Naive thymus-derived CD4-positive, alpha-beta T cell (primary cell): ENCODE measurements at places on chromosomes 5 and 9. TPM values are rescaled to one million over a fixed set of nuclear protein-coding genes. Genes with fewer than 3 reads are reported as not detected.
A peak's percentile ranks its signal among the peaks of the same experiment; 100 is the strongest.

DNA sequence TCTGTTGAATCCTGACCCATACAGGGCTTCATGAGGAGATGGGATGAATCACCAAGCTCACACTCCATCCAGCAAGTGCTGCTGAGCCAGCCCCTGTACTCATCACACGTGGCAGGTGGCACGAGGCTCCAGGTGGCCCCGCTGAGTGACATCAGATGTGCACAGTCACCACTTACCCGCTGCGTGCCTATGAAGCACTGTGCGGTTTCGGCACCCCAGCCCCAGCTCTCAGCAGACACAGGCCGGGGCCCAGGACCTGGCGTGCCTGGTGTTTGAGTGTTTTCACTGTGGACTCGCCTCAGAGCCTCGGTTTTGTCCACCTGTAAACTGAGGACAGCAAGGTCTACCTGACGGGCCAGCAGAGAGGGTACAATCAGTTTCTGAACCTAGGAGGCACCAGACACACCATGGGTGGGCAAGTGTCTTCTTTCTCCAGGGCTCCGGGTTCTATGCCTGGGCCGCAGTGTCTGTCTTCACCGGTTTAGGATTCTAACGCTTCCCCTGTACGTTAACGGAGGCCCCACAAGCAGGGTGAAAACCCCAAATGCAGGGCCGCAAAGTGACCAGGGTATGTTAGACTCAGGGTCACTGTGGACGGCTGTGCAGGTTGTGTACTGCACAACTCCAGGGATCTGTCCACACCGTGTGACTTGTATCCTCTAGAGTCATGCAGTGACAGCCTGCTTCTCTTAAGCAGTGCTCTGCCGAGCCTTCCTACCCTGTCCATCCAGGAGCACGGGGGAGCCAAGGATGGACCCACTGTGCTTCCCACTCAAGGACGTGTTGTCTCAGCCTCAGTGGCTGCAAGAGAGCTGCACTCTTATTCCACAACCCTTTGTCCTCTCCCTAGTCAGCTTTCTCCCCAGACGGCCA, 44.3 kb upstream of the COL5A1 start:
- no peak overlapping the region for H3K27ac ChIP-seq
- no peaks in the 10 kb centered on the region for H3K4me1 ChIP-seq
- no peak overlapping the region for H3K4me3 ChIP-seq
- H3K27me3 ChIP-seq = no peaks in the 10 kb centered on the region
- no peaks in the 10 kb centered on the region for H3K36me3 ChIP-seq

DNA sequence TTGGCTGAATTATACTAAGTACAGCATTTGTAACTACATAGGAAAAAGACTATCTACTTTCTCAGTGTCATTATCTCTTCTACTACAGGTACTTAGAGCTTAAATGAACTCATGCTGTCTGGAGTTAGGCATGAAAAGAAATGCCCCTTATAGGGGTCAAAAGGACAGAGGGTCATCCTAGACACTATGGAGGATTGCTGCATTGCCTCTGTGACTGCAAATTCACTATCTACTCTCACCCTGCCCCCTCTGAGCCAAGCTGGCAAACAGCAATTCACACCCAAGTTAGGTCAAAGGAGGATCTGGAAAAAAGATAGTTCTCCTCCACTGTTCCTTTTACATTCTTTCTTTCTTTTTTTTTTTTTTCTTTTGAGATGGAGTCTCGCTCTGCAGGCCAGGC, 36.7 kb downstream of the ANKRD31 start:
- H3K4me1 ChIP-seq = no peaks in the 10 kb centered on the region
- no peaks in the 10 kb centered on the region for H3K36me3 ChIP-seq
- H3K27me3 ChIP-seq = no peaks in the 10 kb centered on the region
- no peak overlapping the region for H3K4me3 ChIP-seq

DNA sequence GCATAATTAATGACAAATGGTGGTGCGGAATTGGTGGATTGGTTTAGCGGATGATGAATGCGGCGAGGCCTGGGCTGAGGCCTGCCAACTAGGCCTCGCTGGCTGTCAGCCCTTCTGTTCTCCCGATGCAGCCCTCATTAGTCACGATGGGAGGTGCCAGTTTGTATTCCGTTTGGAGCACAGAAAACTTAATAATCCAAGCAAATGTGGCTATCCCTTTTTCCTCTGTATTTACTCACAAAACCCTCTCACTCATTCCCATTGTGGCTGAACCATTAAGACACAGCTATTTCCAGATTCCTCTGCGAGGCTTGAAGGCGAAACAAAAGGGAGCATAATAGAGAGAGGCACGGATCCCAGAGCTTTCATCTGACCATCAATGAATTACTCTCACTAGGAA, 114.3 kb downstream of the MVB12B start:
- no peaks in the 10 kb centered on the region for H3K27me3 ChIP-seq
- no peaks in the 10 kb centered on the region for H3K4me1 ChIP-seq
- no peaks in the 10 kb centered on the region for H3K36me3 ChIP-seq
- no peak overlapping the region for H3K27ac ChIP-seq
- H3K4me3 ChIP-seq = no peak overlapping the region
- DNase-seq = no peak

GRCh38 chr9:33024126-33024965, 727 bp upstream of the DNAJA1 start:
- peaks cover 48% of the 10 kb centered on the region for H3K4me1 ChIP-seq
- H3K27ac ChIP-seq = peak overlapping the region; percentile 100
- no peaks in the 10 kb centered on the region for H3K36me3 ChIP-seq
- no peaks in the 10 kb centered on the region for H3K27me3 ChIP-seq

- no peaks in the 10 kb centered on the region for H3K4me1 ChIP-seq
- H3K36me3 ChIP-seq = no peaks in the 10 kb centered on the region
- H3K27me3 ChIP-seq = no peaks in the 10 kb centered on the region
- no peak overlapping the region for H3K4me3 ChIP-seq
These were observed 33.8 kb downstream of the JMY start for GRCh38 chr5:79269733-79270166.

DNA sequence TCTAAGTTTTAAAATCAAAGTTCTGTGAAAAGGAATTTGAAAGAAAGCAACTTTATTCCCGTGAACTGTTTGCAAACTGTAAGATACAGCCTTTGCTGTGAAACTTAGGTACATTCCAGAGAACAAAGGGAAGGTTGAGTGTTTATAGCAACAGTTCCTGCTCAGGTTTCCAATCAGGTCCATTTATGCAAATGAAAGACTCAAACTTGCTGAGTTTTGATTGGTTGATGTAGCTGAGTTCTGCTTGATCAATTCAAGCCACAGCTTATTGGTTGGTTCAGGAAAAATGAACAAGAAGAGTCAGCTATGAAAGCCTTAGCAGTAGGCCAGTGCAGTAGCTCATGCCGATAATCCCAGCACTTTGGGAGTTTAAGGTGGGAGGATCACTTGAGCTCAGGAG, 37.9 kb downstream of the SLC27A6 start:
- H3K27me3 ChIP-seq = no peaks in the 10 kb centered on the region
- H3K36me3 ChIP-seq = no peaks in the 10 kb centered on the region
- no peak overlapping the region for H3K27ac ChIP-seq
- no peak for DNase-seq
- no peak overlapping the region for H3K4me3 ChIP-seq
- no peaks in the 10 kb centered on the region for H3K4me1 ChIP-seq

GRCh38 chr5:61048534-61048933, 103.5 kb downstream of the NDUFAF2 start:
- no peaks in the 10 kb centered on the region for H3K27me3 ChIP-seq
- H3K27ac ChIP-seq = no peak overlapping the region
- no peaks in the 10 kb centered on the region for H3K36me3 ChIP-seq
- H3K4me3 ChIP-seq = no peak overlapping the region
- no peak for DNase-seq

GRCh38 chr5:59795141-59795540, 98.4 kb downstream of the PDE4D start:
- DNase-seq = no peak
- H3K27ac ChIP-seq = no peak overlapping the region
- no peaks in the 10 kb centered on the region for H3K27me3 ChIP-seq
- no peak overlapping the region for H3K4me3 ChIP-seq
- H3K36me3 ChIP-seq = no peaks in the 10 kb centered on the region

DNA sequence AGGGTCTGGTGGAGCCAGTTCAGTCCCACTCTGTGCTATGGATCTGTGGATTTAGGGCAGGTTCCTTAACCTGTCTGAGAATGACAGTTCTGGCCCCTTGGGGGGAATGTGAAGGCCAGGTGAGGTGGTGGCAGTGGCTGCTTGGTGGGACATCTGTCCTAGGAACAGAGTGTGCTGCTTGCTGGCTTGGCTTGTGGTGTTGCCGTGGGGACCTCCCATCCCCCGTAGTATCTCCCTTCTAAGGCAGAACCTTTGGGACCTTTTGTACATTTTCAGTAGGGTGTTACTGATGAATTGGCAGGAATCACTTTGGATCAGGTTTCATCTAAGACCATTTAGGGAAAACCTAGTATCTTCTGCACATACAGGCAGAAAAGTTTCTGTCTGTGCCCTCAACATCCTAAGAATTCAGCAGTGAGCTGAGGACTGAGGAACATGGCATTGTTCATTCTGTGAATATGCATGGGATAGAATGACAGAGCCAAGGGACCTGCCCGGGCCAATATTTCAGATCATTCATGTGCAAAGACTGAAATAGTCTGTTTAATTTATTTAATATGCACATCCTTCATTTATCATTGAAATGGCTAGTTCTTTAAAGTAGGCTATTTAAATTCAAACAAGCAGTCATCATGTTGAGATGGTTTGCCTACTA, 64.6 kb downstream of the WNK2 start:
- H3K36me3 ChIP-seq = no peaks in the 10 kb centered on the region
- no peaks in the 10 kb centered on the region for H3K4me1 ChIP-seq
- H3K27me3 ChIP-seq = no peaks in the 10 kb centered on the region
- H3K4me3 ChIP-seq = no peak overlapping the region
- DNase-seq = no peak

DNA sequence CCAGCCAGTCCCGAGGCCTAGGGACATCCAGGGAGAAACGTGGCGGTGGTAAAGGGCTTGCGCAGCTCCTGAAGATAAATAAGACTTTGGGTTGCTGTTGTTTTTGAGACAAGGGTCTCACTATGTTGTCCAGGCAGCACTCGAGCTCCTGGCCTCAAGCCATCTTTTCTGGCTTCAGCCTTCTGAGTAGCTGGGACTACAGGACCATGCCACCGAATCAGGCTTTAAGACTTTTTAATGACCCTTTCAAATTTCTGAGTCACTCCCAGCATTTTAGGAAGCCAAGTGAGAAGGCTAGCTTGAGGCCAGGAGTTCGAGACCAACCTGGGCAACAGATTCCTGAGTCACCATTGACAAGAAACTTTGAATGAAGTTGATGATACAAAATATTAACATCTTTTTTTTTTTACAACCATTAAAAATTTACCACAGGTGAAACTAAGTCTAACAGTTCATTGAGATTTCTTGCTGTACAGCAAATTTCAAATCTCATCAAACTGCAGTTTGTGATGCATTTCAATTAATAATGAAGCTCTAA, 817 bp upstream of the GNE start:
- peak overlapping the region; percentile 93 for H3K27ac ChIP-seq
- peaks cover 5% of the 10 kb centered on the region for H3K36me3 ChIP-seq
- peaks cover 9% of the 10 kb centered on the region for H3K4me1 ChIP-seq
- H3K4me3 ChIP-seq = peak overlapping the region; percentile 98
- H3K27me3 ChIP-seq = no peaks in the 10 kb centered on the region

DNA sequence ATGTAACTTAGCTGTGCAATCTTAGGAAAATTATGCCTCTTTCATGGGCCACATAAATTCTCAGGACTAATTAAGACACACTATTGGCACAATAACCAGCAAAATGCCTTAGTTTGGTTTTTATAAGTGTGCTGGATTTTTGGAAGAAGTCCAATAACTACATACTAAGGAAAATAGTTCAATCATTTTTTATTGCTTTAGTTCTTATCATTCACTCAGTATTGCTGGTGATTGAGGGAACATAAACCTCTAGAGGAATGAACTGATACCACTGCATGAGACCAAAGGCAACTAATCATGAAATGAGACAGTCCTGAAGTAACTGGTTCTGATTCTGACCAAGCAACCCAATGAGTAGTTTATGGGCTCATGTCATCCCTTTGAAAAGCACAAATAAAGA, 571.5 kb downstream of the PDE4D start:
- DNase-seq = no peak
- no peak overlapping the region for H3K4me3 ChIP-seq

- DNase-seq = no peak
- no peaks in the 10 kb centered on the region for H3K27me3 ChIP-seq
- no peak overlapping the region for H3K27ac ChIP-seq
- H3K4me3 ChIP-seq = no peak overlapping the region
- H3K36me3 ChIP-seq = no peaks in the 10 kb centered on the region
- H3K4me1 ChIP-seq = no peaks in the 10 kb centered on the region
These were observed 114.7 kb upstream of the GDNF start for GRCh38 chr5:37954561-37954960.

GRCh38 chr5:1173485-1174070, 27.8 kb upstream of the SLC6A19 start:
- H3K4me1 ChIP-seq = no peaks in the 10 kb centered on the region
- no peak for DNase-seq
- H3K4me3 ChIP-seq = no peak overlapping the region
- H3K27me3 ChIP-seq = no peaks in the 10 kb centered on the region
- no peaks in the 10 kb centered on the region for H3K36me3 ChIP-seq
- no peak overlapping the region for H3K27ac ChIP-seq

DNA sequence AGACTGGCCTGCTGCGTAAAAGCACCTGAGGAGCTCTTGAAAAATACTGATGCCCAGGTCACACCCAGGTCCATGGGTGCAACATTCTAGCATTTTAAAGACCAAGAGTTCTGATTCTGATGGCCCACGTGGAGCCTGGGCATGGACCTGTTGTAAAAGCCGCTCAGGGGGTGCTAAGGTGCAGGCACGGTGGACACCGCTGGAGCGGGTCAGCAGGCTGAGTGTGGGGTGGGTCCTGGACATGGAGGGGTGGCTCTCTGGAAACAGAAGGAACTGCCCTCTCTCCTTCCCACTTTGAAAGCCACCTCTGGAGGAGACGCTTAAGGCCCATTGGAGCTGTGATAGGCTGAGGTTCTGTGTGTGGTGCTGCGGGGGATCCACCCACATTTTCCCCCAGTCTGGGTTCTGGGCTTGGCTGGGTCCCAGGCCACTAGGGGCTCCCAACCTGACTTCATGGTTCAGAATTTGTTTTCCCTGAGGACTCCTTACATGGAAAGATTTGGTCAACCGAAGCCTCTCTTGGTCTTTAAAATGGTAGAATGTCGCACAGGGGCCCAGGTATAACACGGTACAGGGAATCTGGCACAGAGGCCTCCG, 16.6 kb downstream of the GPRIN1 start:
- DNase-seq = no peak
- no peak overlapping the region for H3K4me3 ChIP-seq
- H3K27ac ChIP-seq = no peak overlapping the region

DNA sequence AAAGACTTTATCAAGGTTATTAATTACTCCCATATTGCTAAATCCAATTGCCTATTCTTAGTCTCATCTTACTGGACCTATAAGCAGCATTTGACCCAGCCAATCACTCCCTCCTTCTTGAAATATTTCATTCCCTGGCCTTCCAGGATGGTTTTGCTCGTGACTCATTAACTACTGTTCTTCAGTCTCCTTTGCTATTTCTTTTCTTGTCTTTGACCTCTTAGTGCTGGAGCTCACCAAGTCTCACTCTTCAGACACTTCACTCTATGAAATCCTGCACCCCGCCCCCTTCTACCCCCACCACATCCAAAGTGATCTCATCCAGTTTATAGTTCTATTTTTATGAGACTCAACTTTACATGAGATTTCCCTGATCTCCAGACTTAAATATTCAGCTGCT, 803.1 kb upstream of the WWC1 start:
- no peaks in the 10 kb centered on the region for H3K36me3 ChIP-seq
- H3K27ac ChIP-seq = no peak overlapping the region
- no peaks in the 10 kb centered on the region for H3K4me1 ChIP-seq
- no peak for DNase-seq
- H3K4me3 ChIP-seq = no peak overlapping the region

The SLC22A4 gene
- 0.13 and 0.29 TPM in 2 replicates for total RNA-seq

The SGCD gene
- not detected for total RNA-seq

The RPL35 gene
- 1,872 TPM for total RNA-seq

The ADGRD2 gene
- total RNA-seq = not detected

The SH3GLB2 gene
- total RNA-seq = 86.2 and 87.9 TPM in 2 replicates

The PCDHGB6 gene
- total RNA-seq = 0.16 TPM
